ENCODE measurements at places on chromosomes 7 and 10.

DNA sequence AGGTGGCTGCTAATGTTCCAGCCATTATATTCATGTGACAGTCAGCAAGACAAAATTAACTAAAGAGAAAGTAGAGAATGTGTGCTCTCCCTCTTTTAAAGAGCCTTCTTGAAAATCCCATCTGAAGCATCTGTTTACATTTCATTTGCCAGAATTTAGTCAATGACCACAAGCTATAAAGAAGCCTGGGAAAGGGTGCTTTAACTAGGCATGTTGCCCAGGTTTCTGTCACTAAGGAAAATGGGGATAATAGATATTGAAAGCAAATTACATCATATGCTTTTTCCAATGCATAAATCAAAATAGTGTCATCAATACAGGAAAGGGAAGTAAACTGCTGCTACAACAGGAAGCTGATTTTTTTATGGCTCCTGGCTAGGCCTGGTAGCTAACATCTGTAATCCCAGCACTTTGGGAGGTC, 67.7 kb downstream of the ELAPOR2 start:
- no peak for DNase-seq

- no peak for DNase-seq
Observed at GRCh38 chr7:141356161-141356560, 195.0 kb upstream of the AGK start.

DNA sequence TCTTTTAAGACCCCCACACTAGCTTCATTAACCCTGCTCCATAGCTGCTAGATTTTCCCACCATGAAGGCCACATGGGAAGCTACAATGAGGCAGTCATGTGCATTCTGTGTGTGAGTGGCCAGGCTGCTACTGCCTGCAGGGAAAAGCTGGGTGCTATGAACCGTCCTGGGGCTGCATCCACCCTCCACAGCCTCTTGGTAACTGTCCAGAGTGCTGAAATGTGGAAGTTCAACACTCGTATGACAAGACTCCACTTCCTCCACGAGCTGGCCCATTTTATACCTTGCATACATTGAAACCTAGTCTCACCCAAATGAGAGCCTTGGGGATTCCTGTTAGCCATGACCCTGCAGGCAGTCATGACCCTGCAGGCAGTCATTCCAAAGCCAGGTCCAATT, 59.4 kb downstream of the CUZD1 start:
- DNase-seq, result no peak

DNA sequence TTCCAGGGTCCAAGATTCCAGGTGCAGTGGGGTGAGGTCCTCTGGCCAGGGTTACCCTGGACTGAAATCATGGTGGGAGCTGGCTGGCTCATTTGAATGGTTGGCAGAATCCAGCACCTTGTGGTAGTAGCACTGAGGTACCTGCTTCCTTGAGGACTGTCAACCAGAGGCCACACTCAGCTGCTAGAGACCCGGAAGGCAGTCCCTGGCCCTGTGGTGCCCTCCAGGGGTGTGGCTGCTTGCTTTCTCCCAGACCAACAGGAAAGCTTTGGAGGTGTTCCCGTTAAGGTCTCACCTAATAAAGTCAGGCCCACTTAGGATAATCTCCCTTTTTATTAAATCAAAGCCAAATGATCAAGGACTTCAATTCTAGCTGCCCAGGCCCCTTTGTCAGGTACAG, 107.7 kb upstream of the GDF10 start:
- DNase-seq, result no peak

GRCh38 chr7:113402482-113402881, 284.1 kb upstream of the SMIM30 start:
- DNase-seq, result no peak

DNA sequence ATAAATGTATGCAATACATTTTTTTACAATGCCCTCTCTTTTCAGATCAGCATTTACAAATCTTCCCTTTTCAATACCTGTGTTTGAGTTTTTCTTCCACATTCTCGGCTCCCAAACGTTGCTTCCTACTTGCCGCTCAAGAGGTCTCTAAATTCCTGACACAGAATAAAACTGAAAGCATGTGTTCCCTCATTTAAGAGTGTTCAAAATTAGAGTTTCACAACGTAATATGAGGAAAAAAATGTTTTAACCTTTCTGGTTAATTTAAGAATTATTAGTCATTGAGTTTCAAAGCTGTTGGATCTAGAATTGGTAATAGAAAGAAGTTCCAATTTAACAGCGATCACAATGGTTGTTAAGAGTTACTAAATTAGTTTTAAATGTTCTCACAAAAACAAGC, 100.4 kb downstream of the ARID5B start:
- DNase-seq, result no peak

- DNase-seq, result no peak
Observed at GRCh38 chr10:19977097-19977521, 160.9 kb downstream of the PLXDC2 start.

DNA sequence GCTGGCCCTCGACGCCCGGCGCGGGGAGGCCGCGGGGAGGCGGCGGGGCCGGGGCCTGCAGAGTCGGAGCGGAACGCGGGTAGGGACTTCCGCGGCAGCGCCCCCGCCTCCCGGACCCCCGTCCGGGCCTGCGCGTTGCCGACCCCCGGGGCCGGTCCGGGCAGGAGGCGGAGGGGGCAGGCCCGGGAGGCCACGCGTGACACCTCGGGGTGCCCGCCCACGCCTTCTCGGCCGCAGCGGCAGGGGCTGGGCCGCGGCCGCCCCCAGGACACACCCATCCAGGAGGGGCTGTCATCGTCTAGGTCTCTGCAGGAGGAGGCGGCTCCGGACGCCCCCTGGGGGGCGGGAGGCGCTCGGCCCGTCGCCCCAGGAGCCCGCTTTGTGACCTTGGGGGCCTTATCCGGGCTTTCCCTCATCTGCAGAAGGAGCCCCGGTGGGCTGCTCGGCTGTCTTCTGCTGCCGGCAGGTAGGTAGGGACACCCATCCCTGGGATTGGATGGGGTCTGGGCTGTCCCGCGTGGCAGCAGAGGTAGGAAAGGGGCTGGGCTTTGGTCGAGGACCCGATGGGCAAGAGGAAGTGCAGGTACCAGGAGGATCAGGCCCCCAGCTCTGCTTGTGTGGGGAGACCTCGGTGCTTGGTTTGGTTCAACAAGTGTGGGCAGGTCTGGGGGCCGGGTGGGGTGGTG, 569 bp downstream of the ZNF316 start:
- no peak for DNase-seq

- no peak for DNase-seq
Observed at GRCh38 chr7:30906515-30907240, 5.0 kb upstream of the AQP1 start.

- no peak for DNase-seq
Observed at GRCh38 chr7:112770051-112770450, 20.1 kb downstream of the TMEM168 start.

DNA sequence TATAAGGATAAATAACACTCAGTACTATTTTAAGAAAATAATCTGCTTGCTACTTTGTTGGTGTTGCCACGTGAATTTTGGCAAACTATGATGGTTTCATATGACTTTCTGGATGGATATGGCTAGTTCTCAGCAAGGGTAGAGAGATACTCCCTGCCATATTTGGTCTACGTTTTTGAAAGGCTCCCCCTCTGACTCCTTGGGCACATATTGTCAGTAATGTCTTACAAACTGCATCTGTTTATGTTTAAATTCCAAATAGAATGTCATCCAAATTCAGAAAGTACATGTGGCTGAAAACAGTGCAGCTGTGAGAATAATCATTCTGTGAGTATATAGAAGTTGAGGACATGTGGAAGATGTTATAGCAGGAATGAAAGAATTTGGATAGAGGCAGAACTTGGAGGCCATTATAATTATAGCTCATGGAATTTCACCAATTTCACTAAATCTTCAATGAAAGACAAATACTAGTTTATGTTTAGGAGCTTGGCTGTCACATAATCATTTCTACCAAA, 107.8 kb downstream of the SRI start:
- no peak for DNase-seq

DNA sequence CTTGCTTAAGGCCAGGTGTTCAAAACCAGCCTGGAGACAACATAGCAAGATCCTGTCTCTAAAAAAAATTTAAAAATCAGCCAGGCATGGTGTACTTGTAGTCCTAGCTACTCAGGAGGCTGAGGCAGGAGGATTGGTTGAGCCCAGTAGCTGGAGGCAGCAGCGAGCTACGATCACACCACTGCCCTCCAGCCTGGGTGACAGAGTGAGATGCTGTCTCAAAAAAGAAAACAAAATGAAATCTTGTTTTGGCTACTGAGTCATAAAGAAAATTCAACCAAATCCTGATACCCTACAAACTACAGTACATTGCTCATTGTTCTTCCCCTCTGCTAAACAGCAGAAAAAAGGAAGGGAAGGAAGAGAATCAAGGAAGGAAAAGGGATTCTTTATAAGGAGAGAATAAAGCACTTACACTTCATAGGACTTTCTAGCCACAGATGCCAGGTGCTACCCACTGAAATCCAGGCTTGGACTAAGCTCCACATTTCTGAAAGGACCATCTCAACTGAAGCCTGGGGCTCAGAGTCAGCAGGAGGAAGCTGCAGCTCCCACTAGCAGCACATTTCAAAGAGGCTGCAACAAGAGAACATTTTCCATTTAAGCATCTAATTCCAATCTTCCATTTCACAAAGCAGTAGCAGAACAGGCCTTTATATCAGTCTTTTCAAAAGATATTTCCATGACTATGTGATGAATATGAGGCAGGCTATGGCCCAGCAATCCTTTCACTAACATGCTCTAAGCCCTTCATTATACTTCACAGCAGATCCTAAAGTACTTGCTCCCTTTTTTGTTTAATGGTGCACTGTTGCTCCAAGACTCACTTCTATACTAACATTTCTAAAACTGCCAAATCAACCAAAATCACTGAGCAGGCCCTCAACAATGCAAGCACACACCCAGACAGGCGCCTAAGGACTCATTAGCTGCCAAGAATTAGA, 13.5 kb downstream of the TNPO3 start:
- DNase-seq, result no peak

DNA sequence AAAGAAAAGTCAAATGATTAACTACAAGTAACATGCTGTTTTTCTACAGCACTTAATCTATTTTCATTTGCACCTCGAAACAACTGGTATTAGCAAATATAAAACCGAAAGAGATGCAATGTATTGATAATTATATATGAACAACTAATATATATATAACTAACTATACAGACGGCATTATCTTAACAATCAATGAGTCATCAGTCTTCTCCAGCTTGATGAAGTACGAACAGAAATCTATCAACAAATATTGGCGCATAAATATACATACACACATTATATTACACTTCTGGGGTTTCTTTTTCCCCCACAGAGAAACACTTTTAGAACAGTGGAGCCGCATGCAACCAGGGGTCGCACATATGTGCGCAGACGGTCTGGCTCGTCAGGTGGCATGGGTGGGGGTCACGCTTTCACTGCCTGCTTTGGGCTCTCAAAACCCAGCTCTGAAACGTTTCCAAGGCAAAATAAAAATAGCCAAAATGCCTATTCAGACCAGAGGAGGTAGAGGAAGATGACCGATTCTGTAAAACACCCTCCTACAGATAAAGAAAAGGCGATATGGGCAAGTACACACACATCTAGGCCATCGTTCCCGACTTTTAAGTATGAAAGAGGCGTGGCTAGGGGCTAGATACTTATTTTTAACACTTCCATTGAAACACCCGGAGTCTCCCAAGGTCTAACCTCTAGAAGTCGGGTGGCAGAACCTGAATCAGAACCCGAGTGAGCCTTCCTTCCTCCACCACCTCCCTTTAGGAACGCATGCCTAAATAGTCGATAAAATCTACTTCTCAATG, 1.7 kb downstream of the ARHGAP12 start:
- no peak for DNase-seq

DNA sequence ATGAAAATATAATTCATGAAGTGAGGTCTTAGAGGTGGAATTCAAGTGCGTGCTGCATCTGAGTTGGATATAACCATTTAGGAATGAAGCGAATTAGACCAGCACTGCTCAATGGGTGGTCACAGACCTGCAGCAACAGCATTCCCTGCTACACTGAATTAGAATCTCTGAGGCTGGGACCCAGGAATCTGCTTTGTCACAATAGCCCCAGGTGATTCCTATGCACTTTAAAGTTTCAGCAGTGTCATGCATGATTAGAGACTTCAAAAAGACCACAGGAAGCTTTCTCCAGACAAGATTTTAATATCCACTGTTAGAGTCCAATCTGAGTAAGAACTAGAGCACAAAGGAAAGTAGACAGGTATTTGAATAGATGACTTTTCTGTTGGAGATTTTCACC, 352.8 kb upstream of the VSTM2A start:
- no peak for DNase-seq

GRCh38 chr7:26663874-26664273, 200.5 kb downstream of the SKAP2 start:
- peak; percentile 14 for DNase-seq

All from fibroblast of the conjunctiva (primary cell).